Hematopoietic multipotent progenitor cell (in vitro differentiated cells): ENCODE measurements at places on chromosomes 2 and 18. TPM values are rescaled to one million over a fixed set of nuclear protein-coding genes. Genes with fewer than 3 reads are reported as not detected.

ARHGEF4 gene
- total RNA-seq, result under 0.01 TPM

ZNF385B gene
- not detected for total RNA-seq

ZSWIM2 gene
- total RNA-seq, result not detected

MARCO gene
- total RNA-seq, result under 0.01 TPM

COX7A2L gene
- total RNA-seq, result 78.4 TPM

MAPK4 gene
- not detected for total RNA-seq

LRRC30 gene
- not detected for total RNA-seq

CACNB4 gene
- 0.54 TPM for total RNA-seq

SOX11 gene
- not detected for total RNA-seq

GPR39 gene
- under 0.01 TPM for total RNA-seq

COL5A2 gene
- total RNA-seq, result 0.54 TPM

SNRPD1 gene
- total RNA-seq, result 8.6 TPM

- no peak for DNase-seq
Measured at GRCh38 chr2:189409131-189409530, 32.1 kb upstream of the WDR75 start.

DNA sequence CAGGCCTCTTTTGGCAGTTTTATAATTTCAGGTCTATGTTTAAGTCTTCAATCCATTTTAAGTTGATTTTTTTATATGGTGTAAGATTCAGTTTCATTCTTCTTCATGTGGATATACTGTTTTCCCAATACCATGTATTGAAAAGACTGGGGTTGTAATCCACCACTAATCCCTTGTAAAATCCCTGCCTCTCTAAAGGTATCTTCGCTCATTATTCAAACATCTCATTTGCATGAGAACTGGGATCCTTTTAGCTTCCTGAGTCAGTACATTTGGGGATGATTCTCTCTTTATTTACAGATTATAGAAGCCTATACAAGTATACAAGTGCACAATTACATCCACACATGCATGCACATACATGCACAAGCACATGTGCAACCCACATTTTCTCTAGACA, 25.3 kb downstream of the DHRS9 start:
- DNase-seq, result no peak

- no peak for DNase-seq
Measured at GRCh38 chr2:187854801-187855200, 300.6 kb upstream of the TFPI start.

- no peak for DNase-seq
Measured at GRCh38 chr2:55827855-55828254, 95.7 kb downstream of the EFEMP1 start.

GRCh38 chr18:75783566-75784281, 356.2 kb upstream of the SMIM21 start:
- no peak for DNase-seq

DNA sequence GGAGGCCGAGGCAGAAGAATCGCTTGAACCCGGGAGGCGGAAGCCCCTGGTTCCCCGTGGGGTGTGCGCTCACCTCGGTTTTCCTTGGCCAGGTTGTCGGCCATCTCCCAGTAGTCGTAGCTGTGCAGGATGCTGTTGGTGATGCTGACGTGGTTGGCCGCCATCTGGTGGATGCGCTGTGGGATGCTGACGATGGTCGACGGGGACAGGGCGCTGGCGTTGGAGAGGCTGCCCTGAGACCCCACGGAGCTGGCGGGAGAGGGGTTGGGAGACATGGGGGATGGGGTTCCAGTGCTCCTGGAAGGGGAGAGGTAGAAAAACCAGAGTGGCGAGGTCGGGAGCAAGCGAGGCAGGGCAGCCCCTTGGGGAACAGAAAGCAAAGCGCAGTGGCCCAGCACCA, 64.4 kb upstream of the REV1 start:
- DNase-seq, result no peak

DNA sequence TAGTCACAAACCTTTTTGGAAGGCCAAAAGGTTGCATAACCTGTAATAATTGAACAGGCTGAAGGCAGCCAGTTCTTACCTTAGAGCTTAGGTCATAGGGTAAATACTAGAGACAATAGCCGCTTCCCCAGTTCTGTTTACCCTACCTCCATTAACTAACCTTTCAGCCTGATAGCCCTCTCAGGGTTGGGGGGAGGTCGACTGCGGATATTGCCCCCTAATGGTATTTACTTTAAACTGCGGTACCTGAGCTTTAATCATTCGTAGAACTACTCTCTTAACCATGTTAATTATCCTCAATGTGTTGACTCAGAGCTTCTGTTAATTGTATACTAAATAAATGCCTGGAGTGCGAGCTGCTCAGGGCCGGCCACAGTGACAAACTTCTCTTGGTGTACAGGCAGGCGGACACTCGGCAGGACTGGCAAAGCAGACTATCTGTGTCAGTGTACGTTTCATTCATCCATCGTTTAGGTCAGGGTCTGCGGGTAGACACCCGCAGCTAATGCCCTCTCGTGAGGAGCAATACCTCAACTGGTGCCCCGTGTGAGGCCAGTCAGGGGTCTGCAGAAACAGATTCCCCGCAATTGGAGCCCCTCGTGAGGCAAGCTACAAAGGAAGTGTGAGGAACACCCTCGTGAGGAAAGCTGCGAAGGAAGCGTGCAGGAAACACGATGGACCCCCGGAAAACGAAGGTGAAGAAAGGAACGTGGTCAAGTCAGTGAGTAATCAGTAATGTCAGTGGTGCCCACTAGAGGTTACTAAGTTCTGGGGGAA, 115.3 kb upstream of the SCN7A start:
- DNase-seq, result no peak

- DNase-seq, result no peak
Measured at GRCh38 chr2:100383306-100383705, 34.2 kb downstream of the CHST10 start.

DNA sequence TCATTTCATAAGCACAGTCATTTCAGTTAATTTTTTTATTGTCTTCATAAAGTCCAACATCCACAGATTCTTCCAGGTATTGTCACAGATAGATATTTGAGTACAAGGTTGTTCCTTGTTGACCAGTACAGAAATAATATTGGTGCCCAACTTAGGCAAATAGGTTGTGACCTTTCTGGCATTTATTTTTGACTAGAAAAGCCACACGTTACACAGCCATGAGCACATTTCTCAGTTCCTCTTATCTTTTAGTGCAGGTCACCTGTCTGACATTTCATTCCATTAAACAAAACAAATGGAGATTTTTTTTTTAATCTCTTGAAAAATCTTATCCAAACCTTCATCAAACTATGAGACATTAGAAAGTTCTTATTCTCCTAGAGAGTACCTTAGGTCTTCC, 428.8 kb downstream of the ZNF521 start:
- no peak for DNase-seq

DNA sequence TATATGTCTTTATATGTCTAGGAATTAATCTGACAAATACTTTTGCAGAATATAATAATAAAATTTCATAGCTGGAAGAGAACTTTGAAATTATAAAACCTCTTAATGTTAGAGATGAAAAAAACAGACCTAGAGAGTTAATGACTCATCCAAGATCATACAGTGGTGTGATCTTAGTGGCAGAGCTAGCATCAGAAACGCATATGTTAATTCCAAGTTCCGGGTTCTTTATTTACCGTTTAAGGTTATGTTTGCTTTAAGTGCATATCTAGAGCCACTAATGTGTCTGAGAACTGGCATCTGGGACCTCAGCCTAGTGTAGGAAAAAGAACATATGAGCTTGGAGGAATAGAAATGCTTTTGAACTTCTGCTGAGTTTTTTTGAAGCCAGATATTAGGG, 24.3 kb downstream of the CERS6 start:
- DNase-seq, result no peak

GRCh38 chr2:194591192-194591591, 1065.8 kb upstream of the SLC39A10 start:
- no peak for DNase-seq

GRCh38 chr2:71716697-71717624, 263.6 kb downstream of the DYSF start:
- DNase-seq, result no peak

GRCh38 chr18:72601481-72601880, 57.3 kb upstream of the CBLN2 start:
- DNase-seq, result no peak

GRCh38 chr2:37645836-37646235, 25.6 kb downstream of the CDC42EP3 start:
- DNase-seq, result no peak

GRCh38 chr2:233915128-233915527, 2.0 kb upstream of the TRPM8 start:
- DNase-seq, result no peak

DNA sequence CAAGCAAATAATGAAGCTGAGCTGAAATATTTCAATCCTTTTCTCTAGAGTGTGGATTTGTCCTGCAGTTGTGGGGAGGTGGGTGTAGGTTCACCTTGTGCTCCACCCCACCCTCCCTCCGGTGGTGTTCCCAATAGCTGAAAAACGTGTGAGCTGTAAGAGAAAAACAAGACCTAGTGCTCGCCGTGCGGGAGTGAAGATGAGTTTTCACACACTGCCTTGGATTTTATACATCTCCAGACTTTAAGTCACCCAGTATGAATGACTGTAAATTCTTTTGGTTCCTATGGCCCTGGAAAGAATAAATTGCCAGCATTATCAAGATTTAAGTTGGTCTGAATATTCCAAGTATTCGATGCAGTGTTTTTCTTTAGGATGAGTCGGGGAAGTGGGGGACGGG, 1.9 kb upstream of the SOX11 start:
- no peak for DNase-seq
